Esophagus muscularis mucosa (tissue), 4 donors: ENCODE measurements at places on chromosomes 5 and 9.

DNA sequence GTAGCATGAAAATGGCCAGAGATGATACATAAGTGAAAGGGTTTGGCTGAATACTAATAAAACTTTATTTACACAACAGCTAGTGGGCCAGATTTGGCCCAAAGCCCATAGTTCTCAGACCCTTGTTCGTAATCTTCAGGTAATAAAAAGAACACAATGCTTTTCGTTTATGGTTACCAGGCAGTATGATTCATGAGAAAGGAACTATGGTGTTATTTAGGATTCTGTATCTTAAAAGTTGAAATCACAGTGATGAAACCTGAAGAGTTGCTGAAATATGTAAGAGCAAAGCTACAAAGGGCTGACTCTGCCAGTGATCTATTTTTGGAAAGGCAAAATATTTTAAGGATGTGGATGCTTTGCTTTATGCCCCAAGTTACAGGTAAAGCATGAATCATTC lies 192.7 kb downstream of the SMC2 start:
- no peak for DNase-seq

DNA sequence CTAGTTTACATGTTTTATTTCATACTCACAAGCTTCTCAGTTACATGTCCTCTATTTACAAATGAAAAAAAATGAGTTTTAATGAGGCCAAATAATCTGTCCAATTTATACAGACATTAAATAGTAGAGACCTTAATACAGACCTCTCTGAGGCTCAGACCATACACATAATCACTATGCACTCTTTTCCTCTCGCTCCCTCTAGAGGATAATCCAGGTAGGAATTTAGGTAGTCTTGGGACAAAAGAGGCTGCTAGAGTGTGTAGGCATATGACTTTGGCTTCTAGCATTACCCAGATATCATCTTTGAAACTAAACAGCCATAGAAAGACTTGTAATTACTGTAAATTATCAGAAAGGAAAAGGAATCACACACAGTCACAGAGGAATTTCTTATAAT lies 444.7 kb downstream of the HINT1 start:
- no peak for DNase-seq

DNA sequence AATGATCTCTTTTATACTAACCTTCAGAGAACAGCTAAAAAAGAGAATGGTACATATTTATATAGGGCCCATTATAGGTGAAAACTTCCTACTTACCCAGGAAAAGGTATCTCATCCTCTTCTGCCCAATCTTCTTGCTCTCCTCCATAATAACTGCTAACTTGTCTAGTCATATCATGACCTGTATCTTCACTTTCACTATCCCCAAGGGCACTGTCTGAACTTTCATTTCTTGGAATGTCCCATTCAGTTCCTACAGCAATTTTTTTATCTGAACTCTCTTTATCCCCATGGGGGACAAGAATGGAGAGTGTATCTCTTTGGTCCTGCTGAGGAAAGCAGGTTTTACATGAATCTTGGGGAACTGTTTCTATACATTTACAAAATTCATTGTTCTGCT lies 36.4 kb upstream of the RAPGEF6 start:
- no peak for DNase-seq

DNA sequence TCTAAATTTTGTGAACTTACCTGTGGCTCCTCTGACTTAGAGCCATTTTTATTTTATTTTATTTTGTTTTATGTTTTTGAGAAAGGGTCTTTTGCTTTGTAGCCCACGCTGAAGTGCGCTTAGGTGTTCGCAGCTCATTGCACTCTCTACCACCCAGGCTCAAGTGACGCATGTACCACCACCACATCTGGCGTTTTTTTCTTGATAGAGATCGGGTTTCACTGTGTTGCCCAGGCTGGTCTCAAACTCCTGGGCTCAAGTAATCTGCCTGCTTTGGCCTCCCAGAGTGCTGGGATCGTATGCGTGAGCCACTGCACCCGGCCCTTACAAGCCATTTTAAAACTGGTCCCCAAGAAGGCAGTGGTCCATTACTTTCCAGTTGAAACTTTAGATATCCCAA lies 18.5 kb downstream of the MATR3 start:
- DNase-seq: no peak

GRCh38 chr5:144945503-144945902 lies 774.8 kb downstream of the KCTD16 start:
- DNase-seq: no peak

DNA sequence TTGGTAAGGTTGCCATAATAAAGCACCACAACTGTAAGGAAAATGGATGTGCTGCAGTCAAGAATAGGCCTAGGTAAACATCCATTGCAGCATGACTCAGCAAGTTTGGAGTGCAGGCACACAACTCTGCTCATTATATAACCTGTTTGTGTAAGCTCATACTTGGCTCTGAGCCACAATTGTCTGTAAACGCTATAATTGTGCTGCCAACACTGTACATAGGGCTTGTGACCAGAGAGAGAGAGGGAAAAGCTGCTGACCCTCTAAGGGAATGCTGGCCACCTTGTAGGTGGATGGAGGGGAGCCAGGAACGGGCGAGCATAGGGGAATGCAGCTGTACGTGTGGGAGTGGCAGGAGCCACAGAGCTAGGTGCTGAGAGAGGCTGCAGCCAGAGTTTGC lies 2186.5 kb upstream of the ACO1 start:
- no peak for DNase-seq
